ENCODE measurements at places on chromosomes 12 and 14. TPM values are rescaled to one million over a fixed set of nuclear protein-coding genes. Genes with fewer than 3 reads are reported as not detected.

DNA sequence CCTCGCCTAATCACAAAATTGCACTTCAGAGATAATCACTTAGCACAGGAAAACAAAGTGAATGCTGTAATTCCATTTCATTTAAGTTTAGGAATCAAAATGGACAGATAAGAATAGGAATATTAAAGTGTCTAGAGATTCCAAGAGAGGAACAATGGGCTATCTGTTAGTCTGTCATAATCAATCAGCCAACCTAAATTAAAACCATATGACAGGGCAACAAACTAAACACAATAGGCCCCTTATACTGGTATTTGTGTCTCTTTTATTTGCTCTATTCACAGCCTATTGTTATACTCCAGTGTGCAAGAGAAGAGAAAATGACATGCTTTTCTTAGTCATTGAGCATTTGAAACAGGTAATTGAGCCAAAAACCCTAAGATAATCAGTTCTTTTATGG lies 259.4 kb downstream of the PRKD1 start:
- DNase-seq = no peak

DNA sequence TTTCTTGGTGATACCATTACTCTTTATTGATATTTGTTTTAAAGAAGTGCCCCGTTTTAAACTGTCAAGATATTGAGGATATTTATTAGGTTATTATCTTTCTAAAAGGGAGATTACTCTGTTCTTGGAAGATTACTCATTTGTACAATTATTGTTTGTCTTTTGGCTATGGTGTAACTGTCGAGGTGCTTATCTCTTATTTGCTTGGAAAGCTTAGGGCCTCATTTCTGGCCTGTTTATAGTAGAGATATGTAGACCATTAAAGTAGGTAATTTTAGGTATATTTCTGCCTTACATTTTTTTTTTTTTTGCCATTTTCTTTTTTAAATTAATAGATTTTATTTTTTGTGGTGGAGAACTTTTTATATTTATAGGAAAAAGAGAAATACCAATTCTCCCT lies 74.2 kb downstream of the KTN1 start:
- DNase-seq = no peak

- no peak for DNase-seq
Observed at GRCh38 chr14:105076296-105076804, 11.1 kb upstream of the GPR132 start.

- no peak for DNase-seq
Observed at GRCh38 chr14:30553311-30553989, 5.5 kb upstream of the G2E3 start.

- no peak for DNase-seq
Observed at GRCh38 chr12:101038289-101038871, 171.7 kb downstream of the SLC5A8 start.

NANOG gene
- 0.23 TPM for total RNA-seq

FOXM1 gene
- 1.2 TPM for total RNA-seq

HOXC4 gene
- not detected for total RNA-seq
